ENCODE measurements at places on chromosomes 5 and 9. TPM values are rescaled to one million over a fixed set of nuclear protein-coding genes. Genes with fewer than 3 reads are reported as not detected.
A peak's percentile ranks its signal among the peaks of the same experiment; 100 is the strongest.

Gene LPAR1
- total RNA-seq: 15.9 TPM

Gene ACTBL2
- total RNA-seq: not detected

Gene CNTFR
- total RNA-seq: 15.8 TPM

Gene HMCN2
- total RNA-seq: 21.1 TPM

Gene CEL
- total RNA-seq: 1.2 TPM

Gene TMEM174
- not detected for total RNA-seq

Gene COX7C
- total RNA-seq: 301 TPM

Gene GRXCR2
- total RNA-seq: not detected

DNA sequence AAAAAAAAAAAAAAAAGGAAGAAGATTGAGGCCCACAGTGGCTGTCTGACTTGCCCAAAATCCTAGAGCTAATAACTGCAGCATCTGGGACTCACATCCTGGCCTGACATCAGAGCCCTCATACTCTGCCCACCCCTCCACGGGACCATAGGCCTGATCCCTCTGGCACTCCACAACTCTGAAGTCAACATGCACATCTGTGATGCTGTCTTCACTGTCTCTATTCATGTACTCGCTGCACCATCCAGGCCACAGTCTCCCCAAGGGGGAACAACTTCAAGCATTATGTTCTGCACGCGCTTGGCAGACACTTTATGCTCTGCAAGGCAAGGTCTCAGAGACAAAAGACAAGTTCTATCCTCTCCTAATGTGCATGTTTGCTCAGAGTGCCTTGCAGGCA, 158.2 kb downstream of the SPOCK1 start:
- no peaks in the 10 kb centered on the region for H3K36me3 ChIP-seq
- H3K27ac ChIP-seq: no peak overlapping the region
- no peaks in the 10 kb centered on the region for H3K27me3 ChIP-seq
- H3K4me1 ChIP-seq: no peaks in the 10 kb centered on the region
- H3K4me3 ChIP-seq: no peak overlapping the region

DNA sequence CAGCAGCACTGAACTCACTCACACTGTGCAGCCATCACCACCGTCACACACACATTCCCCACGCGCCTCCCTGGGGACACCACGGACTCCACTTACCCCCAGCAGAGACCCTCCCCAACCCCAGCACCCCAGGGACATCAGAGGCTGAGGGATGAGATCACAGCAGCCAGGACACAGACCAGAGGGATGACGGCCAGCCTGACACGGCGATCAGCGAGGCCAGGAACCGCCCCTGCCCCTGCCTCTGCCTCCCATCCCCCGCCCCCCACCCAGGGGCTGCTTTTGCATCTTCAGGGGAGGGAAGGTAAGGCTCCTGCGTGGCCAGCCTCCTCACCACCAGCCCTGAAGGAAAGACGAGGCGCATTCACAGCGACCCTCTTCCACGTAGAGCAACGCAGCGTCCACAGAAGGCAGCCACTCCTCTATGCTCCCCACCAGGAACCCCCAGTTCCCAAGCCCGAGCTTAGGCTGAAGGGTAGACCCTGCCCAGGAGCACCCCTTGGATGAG, 104.5 kb downstream of the VAV2 start:
- H3K4me1 ChIP-seq: peaks cover 7% of the 10 kb centered on the region
- H3K36me3 ChIP-seq: no peaks in the 10 kb centered on the region
- H3K27me3 ChIP-seq: no peaks in the 10 kb centered on the region
- no peak overlapping the region for H3K27ac ChIP-seq

- H3K27ac ChIP-seq: no peak overlapping the region
- H3K36me3 ChIP-seq: no peaks in the 10 kb centered on the region
- H3K27me3 ChIP-seq: no peaks in the 10 kb centered on the region
- DNase-seq: no peak
- H3K4me3 ChIP-seq: no peak overlapping the region
Observed at GRCh38 chr5:39414426-39414825, 10.4 kb downstream of the DAB2 start.

DNA sequence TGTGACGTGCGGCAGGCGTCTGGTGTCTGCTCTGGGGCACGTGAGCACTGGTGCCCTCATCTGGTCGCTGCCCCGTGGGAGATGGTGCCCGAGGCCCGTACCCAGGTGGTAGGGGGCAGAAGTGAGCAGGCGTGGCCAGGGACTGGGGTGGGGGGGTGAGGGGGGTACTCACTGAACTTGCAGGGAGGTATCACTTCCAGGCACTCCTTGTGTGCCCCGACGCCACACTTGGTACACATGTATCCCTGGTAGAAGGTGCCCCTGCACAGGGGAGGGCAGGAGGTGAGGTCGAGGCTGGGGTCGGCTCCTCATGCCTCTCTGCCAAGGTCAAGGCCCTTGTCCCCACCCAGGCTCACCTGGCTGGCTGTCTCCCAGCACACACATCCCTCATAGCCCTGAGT, 45.2 kb upstream of the SARDH start:
- no peak overlapping the region for H3K4me3 ChIP-seq
- H3K36me3 ChIP-seq: peaks cover 33% of the 10 kb centered on the region
- H3K27ac ChIP-seq: no peak overlapping the region
- no peak for DNase-seq
- no peaks in the 10 kb centered on the region for H3K27me3 ChIP-seq
- H3K4me1 ChIP-seq: peaks cover 15% of the 10 kb centered on the region

DNA sequence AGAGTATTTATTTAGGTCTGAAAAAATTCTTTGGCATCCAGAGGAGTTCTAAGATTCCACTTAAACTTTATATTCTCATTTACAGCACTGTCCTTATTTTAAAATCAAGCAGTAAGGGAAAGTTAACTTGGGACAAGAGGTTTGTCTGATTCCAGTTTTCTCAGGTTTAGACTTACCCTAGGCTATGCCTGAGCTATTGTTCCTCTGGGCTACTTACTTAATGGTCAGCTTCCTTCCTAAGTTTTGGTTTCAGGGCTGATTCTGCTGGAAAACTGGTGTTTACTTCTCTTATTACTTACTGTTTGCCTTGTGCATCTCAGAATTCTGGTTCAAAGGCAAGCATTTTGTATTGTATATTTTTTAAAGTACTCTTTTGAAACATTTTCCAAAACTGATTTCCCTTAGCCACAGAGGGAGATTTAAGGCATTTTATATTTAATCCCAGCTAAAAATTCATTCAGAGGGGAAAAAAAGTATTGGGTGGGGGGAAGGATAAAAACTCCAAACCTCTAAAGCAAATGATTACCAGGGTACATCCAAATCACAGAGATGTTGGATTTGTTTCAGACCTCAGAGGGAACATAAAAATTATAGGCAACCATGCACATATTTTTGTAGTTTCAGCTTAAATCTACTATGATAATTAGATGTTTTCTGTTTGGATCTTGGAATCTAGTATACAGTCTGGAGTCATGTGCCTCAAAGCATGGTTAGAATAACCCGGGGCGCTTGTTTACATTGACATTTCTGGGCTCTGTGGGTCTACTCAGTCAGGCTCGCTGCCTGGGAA, 290.0 kb downstream of the ARHGAP26 start:
- peaks cover 60% of the 10 kb centered on the region for H3K4me1 ChIP-seq
- DNase-seq: peak; percentile 18
- no peaks in the 10 kb centered on the region for H3K27me3 ChIP-seq
- H3K4me3 ChIP-seq: no peak overlapping the region
- H3K36me3 ChIP-seq: peaks cover 15% of the 10 kb centered on the region

DNA sequence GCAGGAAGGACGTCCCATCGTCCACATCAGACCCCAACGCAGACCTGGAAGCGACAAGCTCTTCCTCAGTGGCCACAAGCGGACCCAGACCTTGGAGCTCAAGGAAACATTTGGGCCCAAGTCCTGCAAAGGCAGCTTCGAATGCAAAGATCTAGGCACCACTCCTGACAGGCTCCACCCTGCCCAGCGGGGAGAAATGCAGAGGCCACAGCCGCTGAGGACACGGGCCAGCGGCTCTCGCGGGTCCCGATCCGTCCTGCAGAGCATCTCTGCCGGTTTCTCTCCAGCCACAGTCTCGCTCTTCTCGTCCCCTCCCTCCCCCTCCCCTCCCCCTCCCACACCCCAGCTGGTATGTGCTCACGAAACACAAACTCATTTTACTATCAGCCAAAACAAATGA, 4.9 kb downstream of the SOHLH1 start:
- no peak overlapping the region for H3K4me3 ChIP-seq
- H3K4me1 ChIP-seq: no peaks in the 10 kb centered on the region
- H3K36me3 ChIP-seq: no peaks in the 10 kb centered on the region
- no peak overlapping the region for H3K27ac ChIP-seq

DNA sequence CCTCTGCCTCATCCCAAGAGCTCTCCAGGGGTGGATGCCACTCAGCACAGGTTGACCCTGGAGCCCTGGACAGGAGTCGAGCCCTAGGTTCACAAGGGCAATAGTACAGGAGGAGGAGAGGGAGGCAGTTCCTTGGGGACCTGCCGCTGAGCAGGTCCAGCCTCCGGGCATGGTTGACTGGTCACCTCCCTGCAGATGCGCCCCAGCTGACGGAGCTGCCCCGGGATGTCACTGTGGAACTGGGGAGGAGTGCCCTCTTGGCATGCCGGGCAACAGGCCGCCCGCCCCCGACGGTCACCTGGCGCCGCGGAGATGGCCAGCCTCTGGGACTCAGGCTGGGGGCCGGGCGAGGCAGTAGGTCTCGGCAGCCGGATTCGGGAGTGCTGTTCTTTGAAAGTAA, 53.7 kb downstream of the HMCN2 start:
- H3K27me3 ChIP-seq: peaks cover 53% of the 10 kb centered on the region
- no peak overlapping the region for H3K27ac ChIP-seq
- DNase-seq: no peak
- H3K4me3 ChIP-seq: no peak overlapping the region
- H3K36me3 ChIP-seq: no peaks in the 10 kb centered on the region

- no peak overlapping the region for H3K27ac ChIP-seq
- peaks cover 4% of the 10 kb centered on the region for H3K36me3 ChIP-seq
Observed at GRCh38 chr5:84088996-84089395, 295.7 kb downstream of the EDIL3 start.

DNA sequence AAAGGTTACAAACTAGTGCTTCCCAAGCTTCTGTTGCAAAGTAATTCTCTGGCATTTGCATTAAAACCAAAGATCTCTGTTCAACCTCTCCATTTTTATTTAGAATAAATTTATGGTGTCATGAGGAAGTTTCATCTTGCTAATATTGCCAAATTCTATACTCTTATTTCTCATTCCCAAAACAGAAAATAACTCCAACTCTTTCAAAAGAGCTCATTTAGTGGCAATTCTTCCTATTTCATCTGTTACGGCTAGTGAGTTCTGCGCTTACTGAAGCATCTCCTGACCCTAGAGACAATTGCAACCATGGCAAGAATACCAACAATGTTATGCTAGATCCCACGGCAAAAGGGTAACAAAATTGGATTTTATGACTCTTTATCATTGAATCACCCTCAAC, 97.0 kb downstream of the HINT1 start:
- H3K4me3 ChIP-seq: no peak overlapping the region
- H3K27ac ChIP-seq: no peak overlapping the region
- H3K4me1 ChIP-seq: no peaks in the 10 kb centered on the region
- no peaks in the 10 kb centered on the region for H3K27me3 ChIP-seq

GRCh38 chr5:66136053-66136452, 8.0 kb upstream of the SREK1 start:
- DNase-seq: no peak
- no peaks in the 10 kb centered on the region for H3K27me3 ChIP-seq
- H3K27ac ChIP-seq: no peak overlapping the region
- no peaks in the 10 kb centered on the region for H3K4me1 ChIP-seq
- H3K36me3 ChIP-seq: no peaks in the 10 kb centered on the region

DNA sequence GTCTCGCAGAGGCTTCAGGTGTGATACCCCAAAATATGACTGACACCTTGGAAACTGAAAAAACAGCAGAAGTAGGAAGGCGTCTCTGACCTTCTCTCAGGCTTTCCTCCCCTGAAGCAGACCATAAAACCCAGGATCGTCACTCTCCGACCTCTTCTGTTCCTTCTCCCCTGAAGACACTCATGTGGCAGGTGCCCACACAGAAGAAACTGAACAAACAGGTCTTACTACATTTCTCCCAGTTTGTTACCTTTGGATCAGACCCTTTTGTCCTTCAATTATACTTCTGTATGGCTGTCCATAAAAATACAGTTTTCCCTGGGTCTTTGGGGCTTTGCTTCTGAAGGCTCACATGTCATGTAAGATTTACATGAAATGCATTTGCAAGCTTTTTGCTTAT, 10.3 kb upstream of the PRUNE2 start:
- no peak overlapping the region for H3K4me3 ChIP-seq
- no peak overlapping the region for H3K27ac ChIP-seq
- peaks cover 3% of the 10 kb centered on the region for H3K27me3 ChIP-seq
- H3K4me1 ChIP-seq: no peaks in the 10 kb centered on the region

GRCh38 chr5:59792983-59793585, 100.4 kb downstream of the PDE4D start:
- H3K36me3 ChIP-seq: no peaks in the 10 kb centered on the region
- H3K4me1 ChIP-seq: no peaks in the 10 kb centered on the region
- no peak overlapping the region for H3K27ac ChIP-seq
- no peak overlapping the region for H3K4me3 ChIP-seq
